ENCODE measurements at places on chromosomes 1 and 21.

DNA sequence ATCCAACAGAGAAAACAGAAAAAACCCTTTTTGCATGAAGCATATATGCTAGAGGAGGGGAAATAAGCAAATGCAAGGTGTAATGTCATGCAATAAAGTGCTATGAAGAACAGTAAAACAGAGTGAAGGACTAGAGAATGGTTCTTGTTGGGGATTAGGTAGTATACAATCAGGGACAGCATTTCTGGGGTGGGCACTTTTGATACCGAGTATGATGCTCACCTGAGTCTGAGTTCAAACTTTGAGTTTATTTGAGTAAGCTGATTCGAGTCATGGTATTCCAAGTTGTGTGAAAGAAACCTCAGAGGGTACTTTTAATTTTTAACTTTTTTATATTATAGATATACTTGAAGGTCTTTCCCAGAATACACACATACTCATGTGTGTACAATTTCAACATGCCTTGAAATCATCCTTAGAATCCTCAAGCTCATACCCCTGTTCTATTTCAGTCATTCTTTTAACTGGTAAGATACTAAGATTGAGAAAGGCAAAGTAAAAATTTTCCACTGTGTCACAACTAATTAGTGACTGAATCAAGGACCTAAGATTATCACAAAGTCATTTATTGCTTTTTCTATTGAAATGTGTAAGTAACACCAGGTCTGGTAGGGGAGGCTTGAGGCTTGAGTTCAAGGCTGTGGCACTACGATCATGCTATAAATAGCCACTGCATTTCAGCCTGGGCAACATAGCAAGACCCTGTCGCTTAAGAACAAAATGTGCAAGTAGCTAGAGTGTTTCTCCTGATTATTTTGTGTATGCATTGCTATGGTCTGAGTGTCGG lies 12.1 kb downstream of the LRRC8B start:
- DNase-seq = no peak

DNA sequence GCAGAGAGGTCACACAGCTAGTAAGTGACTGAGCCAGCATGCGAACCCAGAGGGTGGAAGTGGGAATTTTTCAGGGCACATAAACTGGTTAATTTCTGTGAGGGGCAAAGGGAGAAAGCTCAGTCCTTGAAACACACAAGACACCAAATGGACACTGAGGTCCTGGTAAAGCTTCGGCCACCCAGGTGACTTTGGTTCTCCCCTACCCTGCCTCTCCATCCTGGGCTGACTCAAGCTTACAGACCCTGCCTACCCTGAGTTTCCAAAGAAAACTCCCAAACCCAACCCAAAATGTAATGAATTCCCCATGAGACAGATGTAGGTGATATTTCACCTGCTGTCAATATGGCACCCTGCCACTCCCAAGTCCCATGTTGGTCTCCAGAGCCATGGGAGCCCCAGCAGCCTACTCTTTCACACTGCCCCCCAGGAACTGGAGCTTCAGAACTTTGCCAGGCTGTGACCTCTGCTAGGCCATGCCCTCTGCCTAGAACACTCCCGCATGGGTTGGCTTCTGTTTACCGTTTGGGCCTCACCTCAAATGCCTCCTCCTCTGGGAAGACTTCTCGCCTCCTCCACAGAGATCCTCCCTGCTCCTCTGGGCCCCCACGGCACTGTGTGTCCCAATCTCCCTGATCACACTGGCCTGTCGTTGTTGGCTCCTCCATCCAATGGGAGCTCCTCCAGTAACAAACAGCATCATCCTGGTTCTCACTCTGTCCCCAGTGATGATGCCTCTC lies 3.7 kb upstream of the LRP8 start:
- DNase-seq = no peak

DNA sequence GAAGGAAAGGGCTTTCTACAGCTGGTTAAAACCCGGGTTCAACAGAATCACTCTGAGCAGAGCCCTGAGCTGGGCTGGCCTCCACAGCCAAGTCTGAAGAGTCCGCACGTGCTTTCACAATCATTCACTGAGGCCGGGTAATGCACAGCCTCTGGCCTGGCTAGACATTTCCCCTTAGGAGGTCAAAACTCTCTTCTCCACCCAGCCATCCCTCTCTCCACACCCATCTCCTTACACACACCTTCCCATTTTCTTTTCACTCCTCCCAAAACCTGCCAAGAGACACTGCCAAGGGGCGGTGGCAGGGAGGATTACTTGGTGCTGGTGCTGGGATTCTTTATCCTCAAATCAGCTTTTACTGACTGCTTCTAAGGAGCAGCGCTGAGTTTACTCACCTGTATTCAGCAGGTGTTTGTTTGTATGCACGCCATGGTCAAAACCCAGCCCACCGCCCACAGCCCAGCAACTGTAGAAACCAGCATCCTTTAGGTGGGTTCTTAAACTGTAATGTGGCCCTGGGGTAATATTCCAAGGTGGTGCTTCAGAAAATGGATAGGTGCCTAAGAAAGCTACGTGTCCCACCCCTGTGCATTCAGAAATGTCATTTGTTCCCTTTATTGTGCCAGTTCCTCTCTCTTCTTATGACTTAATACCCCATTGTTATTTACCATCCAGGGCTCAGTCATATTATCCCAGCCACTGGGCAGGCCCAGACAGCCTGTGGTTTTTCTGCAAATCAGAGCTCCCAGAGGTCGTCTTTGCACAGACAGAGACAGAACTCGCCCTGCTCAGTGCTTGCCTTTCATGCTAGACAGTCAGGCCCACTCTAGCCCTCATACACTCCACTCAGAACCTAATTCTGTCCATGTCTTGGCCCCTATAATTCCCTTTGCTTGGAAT lies 80.2 kb downstream of the ADSS2 start:
- DNase-seq = no peak

- no peak for DNase-seq
Measured at GRCh38 chr1:63864224-63864641, 90.4 kb downstream of the ROR1 start.

DNA sequence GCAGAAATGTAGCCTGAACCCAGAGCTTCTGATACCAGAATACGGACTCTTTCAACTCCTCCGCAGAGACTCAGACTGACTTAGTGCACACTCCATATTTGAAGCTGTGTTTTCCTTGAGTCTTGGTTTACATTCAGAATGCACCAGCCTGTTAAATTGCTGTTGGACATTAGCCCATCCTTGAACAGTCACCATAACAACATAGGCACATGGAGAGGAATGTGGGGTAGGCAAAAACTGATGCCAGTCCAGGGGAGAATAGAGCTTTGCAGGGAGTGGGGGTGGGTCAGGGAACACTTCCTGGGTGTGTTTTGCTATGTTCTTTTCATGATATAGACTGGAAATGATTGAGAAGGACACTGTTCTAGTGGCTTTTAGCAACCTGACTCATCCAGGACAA lies 76.3 kb upstream of the CACNA1E start:
- DNase-seq = no peak

GRCh38 chr1:170290991-170291390 lies 145.2 kb downstream of the NTMT2 start:
- DNase-seq = no peak

GRCh38 chr1:90336552-90337324 lies 341.8 kb downstream of the ZNF326 start:
- no peak for DNase-seq

- DNase-seq = no peak
Measured at GRCh38 chr1:109595531-109595930, 23.9 kb downstream of the GNAT2 start.

GRCh38 chr1:206465951-206466350 lies 4.3 kb upstream of the IKBKE start:
- no peak for DNase-seq

DNA sequence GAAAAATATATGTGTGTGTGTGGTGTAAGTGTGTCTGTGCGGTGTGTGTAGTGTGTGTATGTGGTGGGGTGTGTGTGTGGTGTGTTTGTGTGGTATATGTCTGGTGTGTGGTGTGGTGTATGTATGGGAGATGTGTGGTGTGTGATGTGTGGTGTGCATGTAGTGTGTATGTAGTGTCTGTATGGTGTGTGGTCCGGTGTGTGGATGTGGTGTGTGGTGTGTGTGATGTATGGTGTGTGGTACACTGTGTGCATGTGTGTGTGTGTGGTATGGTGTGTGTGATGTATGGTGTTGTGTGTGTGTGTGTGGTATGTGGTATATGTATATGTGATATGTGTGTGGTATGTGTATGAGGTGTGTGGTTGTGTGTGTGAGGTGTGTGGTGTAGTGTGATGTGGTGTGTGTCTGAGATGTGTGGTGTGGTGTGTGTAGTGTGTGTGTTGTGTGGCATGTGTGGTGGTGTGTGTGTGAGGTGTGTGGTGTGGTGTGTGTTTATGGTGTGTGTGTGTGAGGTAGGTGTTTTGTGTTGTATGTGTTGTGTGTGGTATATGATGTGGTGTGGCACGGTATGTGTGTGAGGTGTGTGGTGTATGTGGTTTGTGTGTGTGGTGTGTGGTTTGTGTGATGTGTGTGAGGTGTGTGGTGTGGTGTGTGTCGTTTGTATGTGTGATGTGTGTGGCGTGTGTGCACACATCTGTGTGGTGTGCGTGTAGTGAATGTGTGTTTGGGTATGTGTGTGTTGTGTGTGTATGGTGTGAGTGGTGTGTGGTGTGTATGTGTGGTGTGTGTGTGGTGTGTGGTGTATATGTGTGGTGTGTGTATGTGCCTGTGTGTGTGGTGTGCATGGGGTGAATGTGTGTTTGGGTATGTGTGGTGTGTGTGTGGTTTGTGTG lies 35.3 kb upstream of the ABCG1 start:
- peak; percentile 28 for DNase-seq

DNA sequence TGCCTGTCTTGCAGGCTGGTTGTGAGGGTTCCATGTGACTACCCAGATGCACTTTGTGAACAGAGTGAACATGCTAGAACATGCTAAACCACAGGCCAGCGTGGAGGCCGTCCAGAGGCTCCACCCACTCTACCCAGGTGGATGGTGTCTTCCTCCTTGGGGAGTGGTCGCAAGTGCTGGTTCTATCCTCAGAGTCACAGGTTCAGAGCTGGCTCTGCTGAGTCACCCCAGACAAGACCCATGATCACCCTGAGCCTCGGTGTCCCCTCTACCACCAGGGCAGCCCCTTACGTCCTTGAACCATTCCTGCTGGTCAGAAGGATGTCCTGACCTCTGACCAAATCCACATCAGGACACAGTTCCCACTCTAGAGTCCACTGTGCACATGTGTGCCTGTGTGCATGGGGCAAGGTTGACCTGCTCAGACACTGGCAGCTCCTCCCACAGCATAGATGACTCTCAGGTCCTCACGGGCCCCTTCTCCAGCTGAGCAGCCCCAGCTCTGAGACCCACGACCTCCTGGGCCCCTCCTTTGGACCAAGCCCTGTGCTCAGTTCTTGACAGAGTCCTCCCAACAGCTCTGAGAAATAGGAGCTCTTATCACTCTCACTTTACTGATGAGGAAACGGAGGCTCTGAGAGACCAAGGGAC lies 391.8 kb downstream of the MATN1 start:
- DNase-seq = no peak

DNA sequence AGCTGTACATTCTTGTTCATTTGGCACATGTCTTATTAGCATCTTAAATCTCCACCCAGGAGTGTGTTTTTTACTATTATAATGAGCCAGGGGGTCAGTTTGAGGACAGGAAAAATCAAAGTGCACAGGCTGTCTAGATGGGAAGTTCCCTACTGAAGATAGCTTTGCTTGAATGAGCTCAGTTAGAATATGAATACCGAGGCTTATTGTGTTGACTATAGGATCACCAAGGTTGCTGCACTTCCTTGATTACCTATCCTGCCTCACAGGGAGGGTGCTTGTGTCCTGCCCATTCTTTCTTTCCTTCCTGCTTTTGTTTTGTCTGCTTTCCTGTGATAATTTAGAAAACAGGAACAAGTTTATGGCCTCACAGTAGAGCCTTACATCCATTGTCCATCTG lies 16.3 kb downstream of the PHGDH start:
- DNase-seq = no peak

DNA sequence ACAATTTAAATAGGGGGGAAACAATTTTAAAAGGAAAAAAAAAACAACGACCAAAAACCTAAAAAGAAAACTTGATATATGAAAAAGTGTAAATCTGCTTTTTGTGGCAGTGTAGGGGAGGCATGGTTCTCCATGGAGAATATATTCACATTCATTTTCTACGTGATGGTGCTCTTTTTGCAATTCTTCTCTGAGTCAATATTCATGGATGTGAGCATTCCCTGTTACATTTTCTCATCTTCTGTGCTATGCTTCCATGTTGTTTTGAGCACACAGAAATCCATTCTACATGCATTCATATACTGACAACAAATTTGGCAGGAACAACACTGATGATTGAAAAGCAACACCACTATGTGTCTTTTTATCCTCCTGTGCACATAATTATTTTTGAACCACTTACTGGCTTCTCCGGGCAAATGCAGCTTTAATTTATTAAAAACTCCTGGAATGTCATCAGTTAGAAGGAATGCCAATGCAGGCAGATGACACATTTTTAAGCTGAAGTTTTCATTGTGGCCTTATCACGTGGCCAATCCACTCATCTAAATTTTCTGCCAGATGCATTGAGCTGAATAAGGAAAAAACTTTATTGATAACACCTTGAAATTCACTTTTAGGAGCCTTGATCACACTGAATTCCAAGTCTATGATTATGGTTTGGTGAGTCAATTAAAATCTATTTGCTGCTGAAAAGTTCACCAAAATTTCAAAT lies 590.6 kb downstream of the NUF2 start:
- DNase-seq = no peak

DNA sequence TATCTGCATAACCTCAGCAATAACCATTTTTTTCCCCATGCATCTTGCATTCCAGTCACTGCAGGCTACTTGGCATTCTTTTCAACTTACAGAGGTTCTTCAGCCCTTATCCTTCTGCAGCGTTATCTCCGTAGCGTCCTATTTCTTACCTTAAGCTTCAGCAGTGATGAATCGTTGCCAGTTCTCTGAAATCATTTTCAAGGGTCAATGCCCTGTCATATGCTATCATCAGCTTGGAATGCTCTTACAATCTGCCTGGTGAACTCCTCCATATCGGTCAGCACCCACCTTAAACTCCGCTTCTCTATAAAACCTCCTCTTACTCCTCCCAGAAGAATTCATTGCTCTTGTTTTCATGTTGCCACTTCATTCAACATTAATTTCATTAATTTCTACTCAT lies 105.1 kb upstream of the DPH5 start:
- DNase-seq = no peak

- no peak for DNase-seq
Measured at GRCh38 chr21:35212393-35213127, 163.5 kb upstream of the RUNX1 start.
